Stimulated activated CD8-positive, alpha-beta memory T cell treated with anti-CD3 and anti-CD28 coated beads, Interleukin-15, amount 100 ng/mL, for 24 hours (primary cell): ENCODE measurements at places on chromosomes 7 and 10.

GRCh38 chr7:38280000-38280399 is 6.6 kb upstream of the TARP start:
- no peak for DNase-seq

DNA sequence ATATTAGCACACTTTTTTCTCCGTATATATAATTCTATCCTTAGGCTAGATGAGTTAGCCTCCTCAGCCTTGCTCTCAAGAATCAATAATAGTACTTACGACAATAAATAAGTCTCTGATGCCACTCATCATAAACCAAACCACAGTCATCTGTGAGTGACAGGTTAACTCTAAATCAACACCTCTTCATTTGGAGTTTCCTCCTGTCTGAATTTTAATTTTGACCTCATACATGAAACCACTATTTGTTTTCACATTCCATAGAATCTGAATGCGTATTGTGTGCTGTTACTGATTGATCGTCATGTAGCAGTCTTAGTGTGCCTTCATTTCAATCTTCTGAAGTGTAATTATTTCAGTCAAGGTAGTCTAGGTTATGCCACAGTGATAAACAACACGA is 85.8 kb downstream of the HGF start:
- no peak for DNase-seq

DNA sequence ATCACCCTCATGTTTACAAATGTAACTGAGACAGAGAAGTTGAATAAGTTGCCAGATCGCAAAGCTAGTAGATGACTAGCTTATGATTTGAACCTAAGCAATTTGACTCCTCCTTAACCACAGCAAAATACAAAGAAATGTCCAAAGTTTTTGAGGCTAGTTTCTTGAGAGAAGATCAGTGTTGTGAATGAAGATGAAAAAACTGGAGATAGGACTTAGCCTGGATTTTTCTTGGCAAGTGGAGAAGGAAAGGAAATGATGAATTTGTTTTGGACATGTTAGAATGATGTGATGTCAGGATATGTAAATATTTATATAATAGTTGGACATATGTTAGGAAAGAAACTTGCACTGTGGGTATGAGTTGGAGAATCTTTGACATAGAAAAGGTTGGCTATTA is 149.8 kb downstream of the LSMEM1 start:
- no peak for DNase-seq

- no peak for DNase-seq
Observed at GRCh38 chr10:3814838-3815220, 29.8 kb upstream of the KLF6 start.

- no peak for DNase-seq
Observed at GRCh38 chr7:20598459-20599309, 16.8 kb upstream of the ABCB5 start.

DNA sequence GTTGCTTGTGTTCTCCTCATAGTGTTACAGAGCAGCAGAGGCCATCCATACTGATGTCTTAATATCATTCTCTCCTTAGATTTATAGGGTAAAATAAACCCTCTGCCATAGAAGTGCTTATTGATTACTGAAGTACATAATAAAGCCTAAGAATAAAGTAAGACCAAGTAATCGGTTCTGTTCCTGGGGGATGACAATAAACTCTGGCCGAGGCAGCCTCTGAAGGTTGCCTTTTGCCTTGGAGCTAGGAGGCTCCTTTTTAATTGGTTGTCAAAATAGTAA is 711.6 kb upstream of the GALNT17 start:
- no peak for DNase-seq

DNA sequence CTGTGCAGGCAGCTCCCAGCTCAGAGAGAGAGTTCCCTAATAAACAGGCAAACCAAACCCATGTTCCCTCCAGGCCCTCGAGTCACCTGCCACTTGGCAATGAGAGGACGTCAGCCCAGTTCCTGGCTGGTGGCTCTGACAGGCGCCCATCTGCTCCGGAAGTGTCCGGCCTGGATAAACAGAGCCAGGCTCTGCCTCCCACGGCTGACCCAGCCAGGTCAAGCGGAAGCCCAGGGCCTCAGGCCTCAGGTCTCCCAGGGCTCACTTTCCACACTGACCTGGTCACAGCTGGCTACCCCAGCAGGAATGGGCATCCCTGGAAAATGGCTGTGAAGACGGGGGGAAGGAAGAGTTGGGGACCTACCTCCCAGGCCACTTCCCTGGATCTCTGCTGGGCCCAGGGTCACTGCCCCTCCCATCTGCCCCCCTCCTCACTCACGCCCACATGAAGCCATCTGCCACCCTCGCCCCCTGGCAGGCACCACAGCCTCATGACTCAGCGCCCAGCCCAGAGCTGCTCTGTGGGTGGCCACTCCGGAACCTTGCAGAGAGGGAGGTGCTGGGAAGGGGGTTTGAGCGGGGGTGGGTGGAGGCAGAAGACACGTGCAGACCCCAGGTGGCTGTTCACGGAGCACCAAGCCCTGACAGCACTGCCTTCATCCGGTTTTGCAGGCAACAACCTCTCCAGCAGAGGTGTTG is 37.4 kb upstream of the DUSP5 start:
- no peak for DNase-seq

DNA sequence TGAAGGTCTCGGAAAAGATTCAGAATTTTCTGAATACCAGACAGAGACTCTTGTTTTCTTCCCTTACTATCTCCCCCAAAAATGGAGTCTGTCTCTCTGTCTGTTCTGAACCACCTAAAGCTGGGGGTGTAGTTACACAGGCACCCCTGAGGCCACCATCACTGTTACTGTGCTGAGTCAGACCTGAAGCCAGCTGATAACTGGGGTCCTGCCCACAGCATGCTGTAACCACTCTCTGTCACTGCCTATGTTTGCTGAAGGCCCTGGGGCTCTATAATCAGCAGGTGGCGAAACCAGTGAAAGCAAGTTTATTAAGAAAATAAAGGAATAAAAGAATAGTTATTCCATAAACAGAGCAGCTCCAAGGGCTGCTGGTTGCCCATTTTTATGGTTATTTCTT is 575.2 kb upstream of the POT1 start:
- no peak for DNase-seq

DNA sequence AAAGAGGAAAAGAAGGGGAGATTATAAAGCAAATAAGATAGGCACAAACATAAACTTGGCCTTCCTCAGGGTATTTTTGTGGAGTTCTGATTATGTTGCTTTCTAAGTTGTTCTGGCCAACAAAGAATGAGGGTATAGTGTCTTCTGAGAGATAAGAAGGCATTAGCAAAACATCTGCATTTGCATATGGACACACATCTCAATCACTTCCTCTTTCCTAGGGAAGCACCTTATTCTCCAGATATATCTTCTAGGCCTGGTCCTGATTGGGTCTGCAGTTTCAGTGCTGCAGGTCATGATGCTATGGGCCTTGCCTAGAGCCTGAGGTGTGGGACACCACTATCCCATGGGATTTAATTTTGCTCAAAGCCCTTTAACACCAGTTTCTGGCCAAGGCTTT is 308.8 kb upstream of the PHYHIPL start:
- no peak for DNase-seq

DNA sequence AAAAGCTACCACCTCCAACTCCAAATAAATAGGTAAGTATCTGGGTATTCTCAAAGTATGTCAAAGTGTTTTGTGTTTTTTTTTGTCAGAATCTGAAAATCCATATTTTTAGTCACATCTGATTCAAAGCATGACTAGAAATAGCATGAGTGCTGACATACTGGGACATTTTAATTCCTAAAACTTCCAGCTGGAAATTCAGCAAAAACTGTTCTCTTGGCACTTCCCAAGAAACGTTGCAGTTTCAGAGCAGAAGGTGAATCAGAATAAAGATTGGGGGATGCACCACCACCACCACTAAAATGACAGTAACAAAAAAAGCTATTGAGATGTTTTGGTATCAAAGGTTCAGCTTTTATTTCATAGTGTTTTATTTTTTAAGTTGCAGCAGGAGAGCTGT is 724.6 kb upstream of the CELF2 start:
- no peak for DNase-seq

DNA sequence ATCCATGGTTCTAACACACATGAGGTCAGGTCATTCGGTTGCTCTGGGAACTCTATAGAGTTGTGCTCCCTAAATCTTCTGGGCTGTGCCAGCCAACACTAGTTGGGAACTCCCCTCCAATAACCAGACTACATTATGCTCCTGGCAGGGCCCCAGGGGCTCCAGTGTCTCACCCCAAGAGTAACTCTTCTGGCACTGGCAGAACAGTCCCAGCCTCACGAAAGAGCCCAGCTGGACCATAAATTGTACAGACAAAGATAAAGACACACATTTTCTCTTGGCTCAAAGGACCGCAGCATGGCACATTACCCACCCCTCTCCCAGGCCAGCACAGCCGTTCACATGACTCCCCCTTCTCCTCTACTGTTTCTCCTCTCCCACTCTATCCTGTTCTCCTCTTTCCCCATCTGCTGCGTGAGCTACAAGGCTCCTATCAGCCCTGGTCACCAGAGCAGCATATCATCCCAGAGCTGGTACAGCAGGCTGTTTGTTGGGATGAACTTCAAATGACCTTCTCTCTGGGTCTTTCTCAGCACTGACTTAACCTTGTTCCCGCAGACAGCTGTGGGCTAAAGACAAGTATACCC is 230.6 kb downstream of the PLXNA4 start:
- no peak for DNase-seq

GRCh38 chr10:33917069-33917780 is 582.8 kb upstream of the NRP1 start:
- DNase-seq: no peak

- DNase-seq: no peak
Observed at GRCh38 chr7:2631946-2632732, at the start of gene TTYH3. TSS of gene TTYH3 (plus strand) at chr7:2631986. CDS start at chr7:2632156, 170 bp downstream.

- no peak for DNase-seq
Observed at GRCh38 chr7:139762886-139763285, 14.9 kb downstream of the HIPK2 start.

DNA sequence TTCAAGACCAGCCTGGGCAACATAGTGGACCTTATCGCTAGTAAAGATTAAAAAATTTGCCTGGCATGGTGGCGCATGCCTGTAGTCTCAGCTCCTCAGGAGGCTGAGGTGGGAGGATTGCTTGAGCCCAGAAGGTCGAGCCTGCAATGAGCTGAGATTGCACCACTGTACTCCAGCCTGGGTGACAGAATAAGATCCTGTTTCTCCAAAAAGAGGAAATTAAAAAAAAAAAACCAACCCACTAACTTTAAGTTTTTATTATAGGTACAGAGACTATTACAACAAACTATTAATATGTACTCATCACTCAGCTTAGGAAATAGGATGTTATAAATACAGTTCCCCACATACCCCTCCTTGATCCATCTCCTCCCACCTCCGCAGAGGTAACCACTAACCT is 30.2 kb downstream of the DHTKD1 start:
- DNase-seq: no peak

DNA sequence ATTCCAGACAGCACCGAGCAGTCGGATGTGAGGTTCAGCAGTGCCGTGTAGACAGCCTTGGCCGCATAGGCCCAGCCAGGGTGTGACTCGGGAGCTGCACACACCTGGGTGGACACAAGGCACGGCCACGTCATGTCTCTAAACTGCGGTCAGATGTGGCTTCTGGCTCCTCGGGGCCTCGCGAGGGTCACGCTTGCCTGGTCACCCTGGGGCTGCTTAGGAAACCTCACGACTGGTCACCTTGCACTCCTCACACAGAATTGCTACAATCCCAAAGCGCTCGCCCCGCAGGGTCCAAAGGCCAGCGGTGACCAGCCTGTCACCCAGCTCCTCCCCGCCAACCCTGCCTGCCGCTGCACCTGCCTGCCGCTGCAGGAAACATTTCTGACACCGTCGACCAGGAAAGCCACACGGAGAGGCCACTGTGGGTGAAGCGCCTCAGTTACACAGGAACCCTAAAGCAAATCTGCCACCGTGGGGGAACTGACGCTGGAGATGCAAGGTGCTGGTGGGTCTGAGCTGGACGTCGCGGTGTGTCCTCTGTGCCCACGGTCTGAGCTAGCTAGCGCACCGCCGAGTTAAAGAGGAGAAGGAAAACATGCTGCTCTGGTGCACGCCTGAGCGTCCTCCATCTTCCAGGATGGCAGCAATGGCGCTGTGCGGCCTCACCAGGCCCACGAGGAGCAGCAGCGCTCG is 5.0 kb downstream of the GPER1 start:
- no peak for DNase-seq

GRCh38 chr10:122186816-122187810 is 84.0 kb upstream of the BTBD16 start:
- no peak for DNase-seq

DNA sequence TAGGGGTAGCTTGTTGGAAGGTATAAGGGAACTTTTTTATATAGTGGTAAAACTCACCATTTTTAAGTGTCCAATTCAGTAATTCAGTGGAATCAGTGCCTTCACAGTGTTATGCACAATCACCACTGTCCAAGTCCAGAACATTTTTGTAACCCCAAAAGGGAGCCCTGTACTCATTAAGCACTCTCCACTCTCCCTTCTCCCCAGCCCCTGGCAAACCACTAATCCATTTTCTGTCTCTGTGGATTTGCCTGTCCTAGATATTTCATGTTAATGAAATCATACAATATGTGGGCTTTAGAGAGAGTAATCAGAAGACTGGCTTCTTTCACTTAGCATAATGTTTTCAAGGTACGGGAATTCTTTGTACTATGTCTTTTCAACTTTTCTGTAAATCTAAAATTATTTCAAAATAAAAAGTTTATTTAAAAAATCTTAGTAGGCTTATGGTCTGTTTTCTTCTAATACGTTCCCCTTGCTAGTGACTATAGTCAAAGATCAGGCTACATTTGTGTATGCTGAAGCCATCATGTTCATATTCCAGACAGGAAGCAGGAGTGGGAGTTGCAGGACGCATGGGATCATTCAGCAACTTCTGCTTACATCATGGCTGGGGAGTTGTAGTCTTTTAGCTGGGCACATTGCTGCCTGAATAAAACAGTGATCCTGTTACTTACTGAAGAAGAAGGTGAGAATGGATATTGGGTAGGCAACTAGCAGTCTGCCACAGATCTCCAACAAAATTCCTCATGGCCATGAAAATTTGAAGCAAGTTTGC is 35.4 kb upstream of the TAX1BP1 start:
- no peak for DNase-seq

GRCh38 chr10:89861199-89861573 is 159.8 kb downstream of the KIF20B start:
- DNase-seq: no peak

GRCh38 chr7:157526005-157526912 is 189.5 kb downstream of the DNAJB6 start:
- DNase-seq: no peak
